ENCODE measurements at places on chromosomes 6 and 20.

DNA sequence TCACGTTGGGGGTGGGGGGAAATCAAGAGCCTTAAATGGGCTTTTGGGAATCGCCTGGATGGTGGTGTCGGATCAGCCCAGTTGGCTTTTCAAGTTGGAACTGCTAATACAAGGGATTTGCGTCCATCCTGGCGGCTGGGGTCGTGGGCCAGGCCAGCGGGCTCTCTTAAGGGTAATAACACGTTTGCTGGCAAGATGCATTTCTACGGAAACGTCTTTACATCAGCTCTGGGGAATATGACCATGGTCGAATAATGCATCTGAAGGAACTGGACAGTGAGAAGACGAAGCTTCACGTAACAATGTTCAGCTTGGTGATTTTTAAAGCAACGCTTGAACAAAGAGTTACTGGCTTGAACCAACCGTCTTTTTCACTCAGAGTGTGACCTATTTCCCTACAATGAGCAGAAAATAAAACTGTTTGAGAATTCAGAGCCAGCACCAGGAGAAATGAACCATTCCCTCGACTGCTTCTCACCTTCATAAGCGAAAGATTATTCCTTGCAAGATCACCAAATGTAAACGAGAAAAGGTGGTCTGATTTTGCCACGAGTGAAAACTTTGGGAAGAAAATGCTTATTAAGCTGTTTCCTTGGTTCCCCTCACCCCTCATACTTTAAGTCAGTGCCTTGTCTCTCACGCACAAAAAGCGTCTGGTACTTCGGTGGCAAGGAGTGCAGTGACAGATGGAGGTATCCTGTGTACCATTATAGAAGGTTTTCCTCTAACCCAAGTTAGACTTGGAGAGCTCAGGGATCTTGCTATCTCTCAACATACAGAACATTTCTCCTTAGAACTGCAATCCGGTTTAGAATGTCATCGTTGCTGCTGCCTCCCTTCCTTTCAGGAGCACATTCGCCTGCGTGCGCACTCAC lies 1.4 kb upstream of the MARCKS start:
- DNase-seq = no peak

DNA sequence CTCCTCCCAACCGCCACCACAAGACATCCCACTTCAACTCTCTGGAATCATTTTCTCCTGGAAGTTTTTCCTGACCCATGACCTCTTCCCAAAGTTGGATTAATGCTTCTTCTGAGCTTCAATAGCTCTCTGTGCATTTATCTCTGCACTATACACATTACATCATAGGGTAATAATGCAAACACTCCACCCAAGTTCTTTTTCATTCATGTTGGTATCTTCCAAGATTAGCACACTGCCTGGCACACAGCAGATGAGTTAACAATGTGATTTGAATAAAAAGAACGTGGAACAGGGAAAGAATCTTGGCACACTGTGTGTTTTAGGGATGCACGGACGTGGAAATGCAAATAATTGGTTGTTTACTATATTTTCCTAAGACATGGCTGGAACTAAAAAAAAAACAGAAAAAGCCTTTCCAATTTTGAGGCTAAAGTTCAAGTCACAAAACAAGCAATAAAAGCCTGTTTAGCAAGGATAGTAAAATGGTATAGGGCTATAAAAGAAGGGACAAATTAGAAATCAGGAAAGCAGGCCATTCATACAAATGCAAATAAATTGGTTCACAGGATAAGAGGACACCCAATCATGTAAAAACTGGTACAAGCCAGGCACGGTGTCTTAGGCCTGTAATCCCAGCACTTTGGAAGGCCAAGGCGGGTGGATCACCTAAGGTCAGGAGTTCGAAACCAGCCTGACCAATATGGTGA lies 1.6 kb upstream of the FAM135A start:
- DNase-seq = no peak

GRCh38 chr6:161342039-161342438 lies 68.2 kb upstream of the AGPAT4 start:
- DNase-seq = no peak

DNA sequence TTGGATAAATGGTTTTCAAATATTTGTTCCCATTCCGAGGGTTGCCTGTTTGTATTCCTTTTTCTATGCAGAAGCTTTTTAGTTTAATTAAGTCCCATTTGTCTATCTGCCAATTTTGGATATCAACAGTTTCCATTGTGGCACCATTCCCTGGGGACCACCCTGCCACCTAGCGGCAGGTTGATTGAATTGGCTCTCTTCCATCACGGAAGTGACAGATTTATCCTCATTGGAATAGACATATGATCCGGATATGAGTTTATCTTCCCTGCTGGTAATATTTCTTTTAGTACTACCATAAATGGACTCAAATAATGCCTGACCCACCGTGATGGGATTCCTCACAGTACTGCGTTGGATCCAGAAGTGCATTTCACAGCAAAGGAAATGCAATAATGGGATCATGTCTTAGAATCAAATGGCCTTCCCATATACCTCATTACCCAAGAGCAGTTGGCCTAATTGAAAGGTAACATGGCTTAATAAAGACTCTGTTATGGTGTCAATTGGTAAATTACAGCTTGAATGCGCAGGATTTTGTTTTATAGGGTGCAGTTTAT lies 327.0 kb downstream of the BMP2 start:
- no peak for DNase-seq

GRCh38 chr6:104640150-104640700 lies 219.5 kb downstream of the HACE1 start:
- no peak for DNase-seq

DNA sequence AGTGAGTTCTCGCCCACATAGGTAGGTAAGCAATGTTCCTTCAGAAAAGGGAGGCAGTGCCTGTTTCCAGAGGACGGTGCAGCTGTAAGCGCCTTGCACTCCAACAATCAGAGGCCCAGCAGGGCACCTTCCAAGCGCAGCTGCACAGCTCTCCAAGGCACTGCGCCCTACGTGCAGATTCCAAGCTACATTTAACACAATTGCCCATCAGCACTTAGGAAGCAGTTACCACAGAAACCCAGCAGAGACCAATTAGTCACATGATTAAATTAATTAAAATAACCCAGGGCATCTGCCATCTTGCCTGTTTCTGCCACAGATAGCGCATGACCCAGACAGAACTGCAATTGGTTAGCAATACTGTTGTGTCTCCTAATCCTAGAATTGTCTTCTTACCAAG lies 65.5 kb downstream of the SOBP start:
- DNase-seq = no peak

DNA sequence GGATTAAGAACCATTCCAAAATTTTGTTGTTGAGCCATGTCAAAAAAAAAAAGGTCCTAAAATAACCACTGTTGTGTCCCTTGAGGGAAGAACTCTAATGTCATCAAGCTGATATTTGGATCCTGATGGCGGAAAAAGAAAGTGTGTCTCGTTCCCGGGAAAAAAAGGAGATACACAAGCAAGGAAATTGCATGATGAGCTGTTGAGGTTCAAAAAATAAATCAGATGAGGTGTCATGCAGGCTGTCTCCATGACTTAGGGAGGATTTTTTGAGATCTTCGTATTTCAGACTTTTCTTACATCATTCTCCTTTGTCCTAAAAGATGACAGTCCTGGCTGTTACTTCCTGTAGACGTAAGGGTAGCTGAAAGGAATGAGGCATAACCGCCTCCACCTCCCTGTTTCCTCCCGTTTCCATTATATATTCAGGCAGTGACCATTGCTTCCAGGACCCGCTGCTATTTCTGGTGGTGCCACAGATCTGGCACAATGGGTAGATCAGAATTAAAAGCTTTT lies 117.3 kb upstream of the TNFAIP3 start:
- DNase-seq = no peak

DNA sequence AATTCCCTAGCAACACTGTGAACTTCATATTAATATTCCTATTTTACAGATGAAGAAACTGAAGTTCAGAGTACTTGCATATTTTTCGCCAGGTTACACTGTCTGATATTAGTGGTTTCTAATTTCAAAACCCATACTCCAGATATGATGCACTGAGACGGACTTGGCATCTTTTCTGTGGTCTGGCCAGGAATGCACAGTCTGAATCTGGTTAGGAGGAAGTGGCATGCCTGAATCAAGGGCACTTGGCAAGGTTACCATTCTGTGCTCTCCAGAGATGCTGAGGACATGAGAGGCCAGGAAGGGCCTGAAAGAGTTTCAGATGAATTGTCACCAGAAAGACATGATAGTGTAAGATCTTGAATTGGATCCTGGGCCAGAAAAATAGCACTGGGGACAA lies 150.1 kb downstream of the HAO1 start:
- no peak for DNase-seq

- no peak for DNase-seq
These were observed 10.6 kb downstream of the PRR18 start for GRCh38 chr6:166297606-166298005.

DNA sequence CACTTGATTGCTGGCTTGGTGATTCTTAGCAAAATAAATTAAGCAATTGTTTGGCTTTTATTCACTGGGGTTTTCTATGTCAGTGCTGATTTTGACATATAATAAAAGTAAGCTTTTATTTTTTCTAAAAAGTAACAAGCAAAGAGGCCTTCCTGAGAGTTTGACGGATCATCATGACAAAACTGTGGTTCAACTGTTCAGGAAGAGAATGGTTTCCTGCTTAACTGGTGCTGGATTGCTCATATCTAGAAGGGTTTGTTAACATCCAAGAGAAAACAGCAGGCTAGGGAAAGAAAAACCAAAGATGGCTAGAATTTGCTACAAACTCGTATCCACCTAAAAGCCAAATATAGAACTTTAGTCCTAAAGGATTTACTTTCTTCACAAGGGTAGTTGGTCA lies 21.2 kb downstream of the SERPINB1 start:
- DNase-seq = no peak

All from activated effector memory CD4-positive, alpha-beta T cell treated with anti-CD3 and anti-CD28 coated beads, Interleukin-2, amount 50 U/mL, for 16 hours (primary cell).